ENCODE measurements at places on chromosomes 1 and 21. TPM values are rescaled to one million over a fixed set of nuclear protein-coding genes. Genes with fewer than 3 reads are reported as not detected.

GRCh38 chr1:100122177-100122576 lies 10.6 kb downstream of the SASS6 start:
- no peak for DNase-seq

- DNase-seq: no peak
These were observed 22.3 kb upstream of the KLHDC8A start for GRCh38 chr1:205379056-205379455.

- DNase-seq: no peak
These were observed 47.0 kb upstream of the POU2F1 start for GRCh38 chr1:167173516-167174184.

- no peak for DNase-seq
These were observed 39.0 kb downstream of the OLFM3 start for GRCh38 chr1:101957771-101958170.

RAB25 gene
- total RNA-seq: 90.4 TPM

RHD gene
- total RNA-seq: 1.0 TPM

FMOD gene
- 46.7 TPM for total RNA-seq

NME7 gene
- total RNA-seq: 24.1 TPM

CD53 gene
- 162 TPM for total RNA-seq

GABRD gene
- 8.2 TPM for total RNA-seq

Measured in upper lobe of left lung (tissue), 6 donors.